ENCODE measurements at places on chromosomes 16 and 17.
A peak's percentile ranks its signal among the peaks of the same experiment; 100 is the strongest.

DNA sequence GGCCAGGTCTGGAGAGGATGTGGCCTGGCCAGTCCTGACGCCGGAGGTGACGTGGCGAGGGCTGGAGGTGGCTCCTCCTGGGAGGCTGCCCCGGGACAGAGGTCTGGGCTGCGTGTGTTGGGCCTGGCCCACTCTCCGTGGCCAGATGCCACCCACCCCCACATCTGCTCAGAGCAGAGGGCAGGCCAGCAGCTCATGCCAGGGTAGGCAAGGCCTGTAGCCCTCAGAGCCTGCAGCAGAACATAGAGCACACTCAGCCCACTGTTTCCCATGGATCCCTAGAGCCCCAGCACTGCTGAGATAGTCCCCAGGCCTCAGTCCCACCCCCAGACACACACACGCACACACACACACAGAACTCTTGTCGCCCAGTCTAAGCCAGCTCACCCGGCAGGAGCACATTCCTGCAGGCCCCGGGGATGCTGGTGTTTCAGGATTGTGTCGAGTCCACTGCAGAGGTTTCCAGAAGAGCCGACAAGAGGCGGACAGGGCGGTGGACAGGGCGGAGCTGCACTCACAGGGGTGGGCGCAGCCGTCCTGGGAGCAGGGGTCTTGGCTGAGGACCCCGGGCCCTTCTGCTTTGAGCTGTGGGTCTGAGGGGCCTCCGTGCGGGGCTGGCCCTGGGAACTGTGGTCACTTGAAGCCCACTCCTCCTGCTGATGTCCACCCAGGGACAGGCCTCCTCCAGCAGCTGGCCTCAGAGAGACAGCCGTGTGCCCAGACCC lies 33.4 kb downstream of the SOX8 start:
- no peak for DNase-seq

- DNase-seq, result no peak
These were observed 3.6 kb downstream of the IRF8 start for GRCh38 chr16:85902366-85903155.

GRCh38 chr16:30494709-30495108 lies 22.2 kb downstream of the ITGAL start:
- no peak for DNase-seq

GRCh38 chr17:47210105-47210504 lies 957 bp downstream of the MYL4 start:
- DNase-seq, result no peak

GRCh38 chr17:68305142-68305541 lies 13.8 kb downstream of the ARSG start:
- DNase-seq, result no peak

DNA sequence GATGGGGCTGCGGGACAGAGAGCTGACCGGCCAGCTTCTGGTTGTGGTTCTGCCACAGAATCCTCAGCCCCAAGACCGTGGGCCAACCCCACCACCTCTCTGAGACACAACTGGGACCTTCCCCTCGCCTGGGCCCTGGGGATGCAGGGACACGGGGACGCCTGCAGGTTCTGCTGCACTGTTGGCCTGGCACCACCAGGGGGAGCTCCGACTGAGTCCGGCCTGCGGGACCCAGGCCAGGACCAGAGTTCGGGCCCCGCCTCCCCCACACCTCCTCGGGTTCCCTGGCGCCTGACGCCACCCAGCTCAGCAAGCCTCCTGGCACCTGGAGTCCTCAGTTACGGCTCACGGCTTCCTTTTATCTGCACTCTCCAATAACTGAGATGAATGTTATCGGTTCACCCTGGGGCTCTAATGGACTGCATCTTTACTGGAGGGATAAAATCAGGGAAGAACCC lies 27.3 kb downstream of the TBC1D16 start:
- peak; percentile 88 for DNase-seq

DNA sequence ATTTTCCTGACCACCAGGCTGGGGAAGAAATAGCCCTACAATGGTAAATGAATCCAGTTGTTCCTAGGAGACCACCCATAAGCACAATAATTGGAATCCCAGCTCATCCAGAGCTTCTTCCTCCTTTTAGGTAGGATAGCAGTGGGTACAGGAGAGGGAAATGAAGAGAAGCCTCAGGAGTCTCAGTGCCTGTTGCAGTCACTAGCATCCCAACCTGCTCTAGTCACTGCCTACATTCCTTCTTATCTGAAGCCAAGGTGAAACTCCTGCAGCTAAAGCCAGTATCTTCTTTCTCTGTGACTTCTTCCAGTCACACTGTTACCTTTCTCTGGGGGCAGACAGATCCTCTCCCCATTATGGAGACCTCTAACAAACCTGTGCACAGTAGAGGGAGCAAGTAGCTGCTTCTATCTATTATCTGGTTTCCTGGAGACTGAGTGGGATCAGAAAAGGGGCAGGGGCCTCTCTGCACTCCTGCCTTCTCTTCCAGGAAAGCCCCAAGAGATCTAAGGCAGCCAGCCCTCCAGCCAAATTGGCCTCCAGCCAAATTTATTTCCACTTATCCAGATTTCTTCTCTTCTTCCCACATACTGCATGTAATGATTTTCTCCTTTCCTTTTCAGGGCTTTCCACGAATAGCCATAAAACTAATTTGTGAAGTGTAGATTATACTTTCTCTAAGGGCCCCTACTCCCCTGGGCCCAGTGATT lies 85.5 kb downstream of the SSH2 start:
- no peak for DNase-seq

DNA sequence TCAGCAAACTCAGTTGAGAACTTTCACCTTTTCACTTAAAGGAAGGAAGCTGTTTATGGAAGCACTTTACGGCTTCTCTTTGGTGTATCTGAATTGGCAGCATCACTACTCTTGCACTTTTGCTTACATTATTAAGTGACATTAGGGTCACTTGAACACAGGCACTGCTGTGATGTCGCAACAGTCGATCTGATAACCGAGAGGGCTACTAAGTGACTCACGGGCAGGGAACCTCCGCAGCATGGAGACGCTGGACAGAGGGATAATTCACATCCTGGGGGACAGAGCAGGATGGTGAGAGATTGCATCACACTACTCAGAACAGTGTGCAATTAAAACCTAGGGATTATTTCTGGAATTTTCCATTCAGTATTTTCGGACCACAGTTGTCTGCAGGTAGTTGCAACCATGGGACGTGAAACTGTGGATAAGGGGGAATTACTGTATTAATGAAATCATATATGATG lies 56.5 kb downstream of the DNAH2 start:
- no peak for DNase-seq

DNA sequence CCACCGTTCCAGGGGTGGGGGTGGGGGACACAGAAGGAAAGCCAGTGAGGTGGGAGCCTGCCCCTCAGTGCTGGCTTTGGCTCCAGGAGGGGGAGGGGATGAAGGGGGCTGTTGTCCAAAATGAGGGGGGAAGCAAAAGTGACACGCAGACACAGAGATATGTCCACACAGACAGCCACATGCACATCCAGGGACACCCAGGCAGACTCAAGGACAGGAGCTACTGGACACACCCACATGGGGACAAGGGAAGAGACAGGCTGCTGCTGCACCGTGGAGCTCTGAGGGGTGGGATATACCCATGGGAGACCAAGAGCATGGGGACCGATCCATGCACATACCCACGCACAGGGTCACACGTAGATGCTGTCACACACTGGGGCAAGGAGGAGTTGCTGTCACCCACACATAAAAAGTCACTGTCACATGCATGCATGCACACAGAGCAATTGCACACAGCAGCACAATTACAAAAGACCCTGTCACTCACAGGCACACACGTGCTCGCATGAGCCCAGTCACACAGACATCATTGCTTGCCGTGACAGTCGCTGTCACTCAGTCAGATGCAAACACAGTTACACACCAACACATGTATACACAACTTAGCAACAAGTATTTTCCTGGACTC lies 1.3 kb downstream of the THRA start:
- no peak for DNase-seq

- no peak for DNase-seq
These were observed 9.8 kb upstream of the C17orf113 start for GRCh38 chr17:42060231-42060630.

GRCh38 chr17:48198950-48199541 lies 91.5 kb downstream of the SNX11 start:
- DNase-seq, result no peak

DNA sequence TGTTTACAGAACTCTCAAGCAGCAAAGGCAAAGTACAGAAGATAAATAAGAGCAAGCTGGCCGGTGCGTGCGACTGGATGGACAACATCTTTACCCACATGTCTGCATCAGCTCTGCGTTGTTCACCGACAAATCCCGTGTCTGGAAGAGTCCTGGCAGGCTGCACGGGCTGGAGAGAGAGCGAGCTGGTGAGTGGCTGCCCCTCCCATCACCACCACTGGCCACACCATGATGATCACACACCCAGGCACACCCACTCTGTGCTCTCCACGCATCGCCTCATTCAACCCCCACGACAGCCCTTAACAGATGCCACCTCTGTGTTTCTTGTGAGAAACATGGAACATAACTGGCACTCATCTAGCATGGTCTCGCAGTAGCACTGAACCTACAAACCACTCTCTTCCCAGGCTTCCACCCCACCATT lies 59.2 kb downstream of the ANKRD11 start:
- DNase-seq, result no peak

DNA sequence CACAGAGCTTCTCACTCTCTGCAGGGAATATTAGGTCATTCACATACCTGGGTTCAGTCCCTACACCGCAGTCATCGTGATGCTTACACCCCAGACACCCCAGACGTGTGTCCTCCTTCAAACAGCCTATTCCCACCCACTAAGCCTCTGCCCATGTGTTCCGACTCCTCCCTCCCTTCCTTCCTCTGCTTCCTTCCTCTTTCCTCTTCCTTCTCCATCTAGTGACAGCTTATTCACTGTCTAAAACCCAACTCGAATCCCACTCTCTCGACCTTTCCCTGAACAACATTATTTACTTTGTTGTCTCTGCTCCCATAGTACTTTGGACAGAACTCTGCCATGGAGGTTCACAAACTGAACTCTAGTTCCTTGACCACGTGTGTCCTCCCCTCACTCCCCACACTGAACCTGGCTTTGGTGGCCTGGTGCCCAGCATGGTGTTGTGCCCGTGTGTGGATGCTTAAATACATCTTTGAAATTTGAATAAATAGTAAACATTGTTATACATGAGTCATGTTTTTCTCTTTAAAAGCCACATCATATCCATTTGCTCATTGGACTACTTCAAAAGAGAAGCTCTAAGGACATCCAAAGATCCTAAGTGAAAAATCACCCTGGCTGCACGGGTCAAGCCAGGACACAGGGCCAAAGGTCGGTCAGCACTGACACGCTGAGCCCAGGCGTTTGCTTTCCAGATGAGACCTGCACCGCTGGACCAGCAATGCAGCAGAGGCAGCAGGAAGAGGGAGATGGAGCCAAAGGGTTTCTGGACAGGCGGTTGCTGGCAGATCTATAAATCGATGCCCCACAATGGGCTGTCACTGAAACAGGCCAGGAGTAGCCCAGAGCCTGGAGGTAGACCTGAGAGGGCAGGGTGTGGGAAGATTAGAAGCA lies 14.1 kb upstream of the G6PC1 start:
- peak; percentile 94 for DNase-seq

DNA sequence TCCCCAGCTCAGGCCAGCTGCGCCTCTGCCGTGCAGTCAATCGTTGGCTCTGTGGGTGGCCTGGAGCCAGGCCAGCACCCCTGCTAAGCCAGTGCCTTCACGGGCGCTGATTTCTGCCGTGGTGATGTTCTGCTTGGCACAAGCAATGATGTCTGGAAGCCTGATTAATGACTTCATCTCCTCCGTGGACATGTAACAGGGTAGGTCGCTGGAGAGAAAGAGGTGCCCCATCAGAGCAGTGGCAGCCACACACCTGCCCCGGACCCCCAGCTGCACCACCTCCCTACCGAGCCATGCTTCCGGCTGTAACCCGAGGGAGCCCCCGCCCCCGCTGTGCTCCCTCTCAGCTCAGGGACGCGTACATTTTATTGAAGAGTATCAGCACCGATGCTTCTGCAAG lies 1.9 kb downstream of the ARL16 start:
- DNase-seq, result no peak

GRCh38 chr16:85054948-85055492 lies 27.4 kb downstream of the KIAA0513 start:
- DNase-seq, result no peak

DNA sequence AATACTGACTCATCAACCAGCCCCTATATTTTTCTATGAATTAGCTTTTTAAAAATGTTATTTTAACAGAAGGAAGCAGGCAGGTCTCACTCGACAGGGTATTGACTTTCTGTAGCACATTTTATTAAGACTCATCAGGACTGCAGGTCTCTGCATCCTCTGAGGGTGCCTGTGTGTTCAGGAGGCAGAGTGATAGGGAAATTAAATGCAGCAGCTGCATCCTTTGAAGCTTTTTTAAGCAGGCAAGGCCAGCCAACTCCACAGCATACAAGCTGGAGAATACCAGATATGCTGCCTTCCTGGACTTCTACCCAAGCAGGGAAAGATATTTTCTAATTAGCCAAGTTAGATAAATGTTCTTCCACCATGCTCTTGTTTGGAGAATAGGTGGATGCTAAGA lies 124.9 kb downstream of the WSCD1 start:
- no peak for DNase-seq

DNA sequence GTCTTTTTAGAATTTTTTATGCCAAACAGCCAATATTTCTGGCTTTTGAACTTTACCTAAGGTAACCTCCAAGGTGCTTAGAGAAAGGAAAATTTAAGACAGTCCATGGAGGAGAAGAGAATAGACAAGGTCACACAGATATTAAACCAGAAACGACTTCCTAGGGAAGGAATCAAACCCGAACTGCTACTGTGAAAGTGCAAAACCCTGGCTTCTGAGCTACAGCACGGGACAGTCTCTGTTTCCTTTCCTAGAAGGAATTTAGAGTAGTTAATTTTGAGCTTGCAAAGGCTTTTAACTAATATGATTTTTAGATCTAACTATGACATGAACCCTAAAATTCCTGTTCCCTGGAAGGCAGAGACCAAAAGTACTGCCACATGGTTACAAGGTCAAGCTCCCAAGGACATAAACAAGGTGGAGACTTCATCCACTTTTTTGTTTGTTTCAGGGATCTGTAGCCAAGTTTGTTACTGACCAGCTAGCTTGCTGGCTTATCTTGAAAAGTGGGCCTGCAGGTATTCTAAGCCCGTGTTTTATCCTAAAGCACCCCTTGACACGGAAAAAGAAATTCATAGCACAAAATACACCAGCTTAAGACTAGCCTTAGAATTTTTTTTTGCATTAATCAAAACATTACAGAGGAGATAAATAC lies 188.2 kb downstream of the SPECC1 start:
- no peak for DNase-seq

DNA sequence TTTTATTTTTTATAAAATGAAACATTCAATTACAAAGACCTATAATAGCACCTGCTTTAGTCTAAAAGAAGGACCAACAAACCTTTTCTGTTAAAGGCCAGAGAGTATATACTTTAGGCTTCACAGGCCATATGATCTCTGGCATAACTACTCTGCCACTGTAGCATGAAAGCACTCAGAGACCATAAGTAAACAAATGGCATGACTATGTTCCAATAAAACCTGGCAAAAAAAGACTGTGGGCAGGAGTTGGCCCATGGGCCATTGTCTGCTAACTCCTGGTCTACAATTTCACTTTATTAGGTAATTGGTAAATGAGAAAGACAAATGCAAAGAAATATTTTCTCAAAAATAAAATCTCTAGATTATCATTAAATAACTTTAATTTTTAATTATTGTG lies 14.9 kb downstream of the CEP112 start:
- DNase-seq, result no peak
